Uterine smooth muscle cell (primary cell): ENCODE measurements at places on chromosomes 5 and 9. TPM values are rescaled to one million over a fixed set of nuclear protein-coding genes. Genes with fewer than 3 reads are reported as not detected.

The RETREG1 gene
- 4.3 and 6.6 TPM in 2 replicates for total RNA-seq

The CSNK1G3 gene
- 53.7 and 70.6 TPM in 2 replicates for total RNA-seq

The TRIM7 gene
- 2.1 and 2.4 TPM in 2 replicates for total RNA-seq

The ACTBL2 gene
- total RNA-seq = 0.11 and 0.12 TPM in 2 replicates

The TMEM252 gene
- total RNA-seq = 0.12 TPM in 1 of 2 replicates, not detected in the other

The MCTP1 gene
- total RNA-seq = 33.0 and 36.5 TPM in 2 replicates

The GALT gene
- total RNA-seq = 21.8 and 28.1 TPM in 2 replicates

The EQTN gene
- not detected in 2 replicates for total RNA-seq

The TAF1L gene
- total RNA-seq = under 0.01 TPM in 2 replicates

The SLC1A3 gene
- total RNA-seq = 0.37 and 2.1 TPM in 2 replicates

The BSPRY gene
- total RNA-seq = not detected in 2 replicates

The SVEP1 gene
- total RNA-seq = 11.1 and 42.2 TPM in 2 replicates

The DBN1 gene
- 153 and 171 TPM in 2 replicates for total RNA-seq

The TRMT10B gene
- total RNA-seq = 4.2 TPM in 2 replicates

The JAKMIP2 gene
- 9.5 and 10.8 TPM in 2 replicates for total RNA-seq

The AGXT2 gene
- total RNA-seq = not detected in 2 replicates

The ARID3C gene
- 0.12 and 0.22 TPM in 2 replicates for total RNA-seq

The LCN6 gene
- total RNA-seq = not detected in 2 replicates

The SOX30 gene
- total RNA-seq = 0.12 TPM in 1 of 2 replicates, not detected in the other

The PHPT1 gene
- total RNA-seq = 44.4 and 70.9 TPM in 2 replicates

The SLC4A9 gene
- not detected in 2 replicates for total RNA-seq

The TRPM3 gene
- 0.77 and 1.4 TPM in 2 replicates for total RNA-seq

The PCDHB10 gene
- 0.11 and 0.12 TPM in 2 replicates for total RNA-seq
